ENCODE measurements at places on chromosomes 7 and 10.

- peak; percentile 17 for DNase-seq
These were observed 6.9 kb upstream of the MRPS24 start for GRCh38 chr7:43876241-43876640.

DNA sequence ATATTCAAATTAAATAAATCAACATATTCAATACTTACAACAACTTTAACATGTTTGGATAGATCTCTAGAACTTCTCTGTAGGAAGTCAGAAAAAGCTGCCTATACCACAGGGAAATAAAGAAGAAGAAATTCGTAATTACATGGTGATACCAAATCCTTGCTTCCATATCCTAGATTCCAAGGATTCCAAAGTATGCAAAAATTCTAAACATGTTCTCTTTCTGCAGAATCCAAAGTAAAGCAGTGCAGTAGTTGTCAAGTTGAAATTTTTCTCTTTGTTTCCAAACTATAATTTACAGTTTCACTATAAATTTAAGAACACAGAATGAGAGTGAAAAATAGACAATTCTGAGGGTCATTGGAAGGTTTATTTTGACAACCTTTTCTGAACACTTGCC, 233.7 kb upstream of the PTN start:
- no peak for DNase-seq

- DNase-seq = no peak
These were observed 2.8 kb downstream of the AP1S1 start for GRCh38 chr7:101156866-101157589.

- no peak for DNase-seq
These were observed 1.2 kb downstream of the EN2 start for GRCh38 chr7:155458878-155459699.

- DNase-seq = peak; percentile 58
These were observed 2.1 kb downstream of the MACC1 start for GRCh38 chr7:20214921-20215669.

DNA sequence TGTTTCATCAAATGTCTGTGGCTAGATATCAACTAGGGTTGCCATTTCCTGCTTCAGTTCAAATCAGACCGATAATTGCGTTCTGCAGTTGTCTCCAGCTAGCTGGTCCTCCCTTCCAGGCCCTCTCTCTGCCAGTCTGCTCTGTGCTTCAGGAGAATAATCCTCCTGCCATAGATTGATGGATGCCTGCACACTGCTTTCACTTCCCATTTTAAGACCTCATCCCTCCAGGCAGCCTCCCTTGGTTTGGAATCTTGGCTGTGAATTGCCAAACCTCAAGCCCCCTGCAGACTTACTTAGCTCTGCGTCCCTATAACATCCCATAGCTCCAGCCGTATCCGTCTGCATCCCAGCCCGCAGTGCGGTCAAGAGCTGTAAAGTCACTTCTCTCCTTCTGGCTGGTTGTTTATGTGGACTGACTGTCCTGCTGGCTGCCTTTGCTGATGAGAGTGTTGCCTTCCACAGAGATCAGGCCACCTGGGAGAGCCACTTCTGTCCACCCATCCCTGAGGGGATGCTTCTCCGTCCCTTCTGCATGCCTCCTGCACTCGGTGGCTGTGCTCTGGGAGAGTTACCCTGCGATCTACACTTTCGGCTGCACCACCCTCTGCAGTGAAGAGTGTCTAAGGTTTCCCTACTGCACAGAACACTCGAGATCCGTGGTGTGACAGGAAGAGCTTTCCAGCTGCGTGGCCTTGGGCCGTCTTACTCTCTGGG, 22.4 kb upstream of the KLF6 start:
- DNase-seq = peak; percentile 62

DNA sequence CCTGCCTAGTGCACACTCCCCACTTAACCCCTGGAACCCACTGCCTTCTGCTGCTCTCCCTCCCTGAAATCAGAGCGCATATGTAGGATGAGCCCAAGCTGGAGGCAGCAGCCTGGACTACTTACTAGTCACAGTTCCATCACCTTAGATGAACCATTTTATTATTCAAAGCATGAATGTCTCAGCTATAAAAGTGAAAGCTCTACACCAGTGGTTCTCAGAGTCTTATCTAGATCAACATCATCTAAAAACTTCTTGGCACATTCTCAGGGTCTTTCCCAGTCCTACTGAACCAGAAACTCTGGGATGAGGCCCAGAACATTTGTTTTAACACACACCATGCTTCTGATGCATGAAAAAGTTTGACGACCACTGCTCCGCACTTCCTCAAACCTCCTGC, 100.3 kb upstream of the ANK3 start:
- no peak for DNase-seq
